ENCODE measurements at places on chromosomes 7 and 10.

GRCh38 chr7:132441935-132442334 lies 134.3 kb downstream of the PLXNA4 start:
- DNase-seq, result no peak

GRCh38 chr10:67550046-67550445 lies 145.9 kb downstream of the CTNNA3 start:
- no peak for DNase-seq

DNA sequence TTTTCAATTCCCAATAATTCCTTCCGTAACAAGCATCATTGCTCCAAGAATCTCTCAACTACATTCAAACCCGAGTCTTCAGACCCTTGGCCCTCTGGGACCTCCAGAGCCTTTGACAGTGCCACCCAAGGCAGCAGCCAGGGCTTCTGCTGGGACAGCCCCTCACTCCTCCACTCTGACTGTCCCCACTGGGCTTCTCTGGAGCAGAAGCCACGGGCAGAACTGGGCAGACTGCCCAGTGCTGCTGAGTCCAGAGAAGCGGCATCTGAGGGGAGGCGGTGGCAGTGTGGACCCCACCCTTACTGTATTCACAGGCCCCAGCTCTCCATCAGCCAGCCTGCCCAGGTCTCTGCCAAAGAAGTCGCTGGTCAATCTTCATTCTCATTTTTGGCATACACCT lies 8.8 kb downstream of the CYREN start:
- DNase-seq, result no peak

DNA sequence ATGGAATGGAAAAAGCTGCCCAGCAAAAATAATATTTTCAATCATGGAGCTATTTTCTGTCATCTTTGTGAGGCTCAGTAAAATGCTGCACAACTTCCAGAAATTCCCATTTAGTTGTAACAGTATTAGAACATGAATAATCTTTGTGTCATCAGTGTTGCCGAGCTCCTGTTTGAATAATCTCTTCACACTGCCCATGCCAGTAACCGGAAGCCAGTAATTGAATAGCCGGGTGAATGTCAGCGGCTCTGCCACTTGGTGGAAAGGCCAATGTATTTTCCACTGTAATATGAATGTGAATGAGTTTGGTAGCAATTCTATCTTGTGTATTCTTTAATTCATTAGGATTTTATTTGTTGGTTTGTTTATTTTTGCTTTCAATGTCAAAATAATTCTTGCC lies 172.5 kb upstream of the INSYN2A start:
- DNase-seq, result no peak

DNA sequence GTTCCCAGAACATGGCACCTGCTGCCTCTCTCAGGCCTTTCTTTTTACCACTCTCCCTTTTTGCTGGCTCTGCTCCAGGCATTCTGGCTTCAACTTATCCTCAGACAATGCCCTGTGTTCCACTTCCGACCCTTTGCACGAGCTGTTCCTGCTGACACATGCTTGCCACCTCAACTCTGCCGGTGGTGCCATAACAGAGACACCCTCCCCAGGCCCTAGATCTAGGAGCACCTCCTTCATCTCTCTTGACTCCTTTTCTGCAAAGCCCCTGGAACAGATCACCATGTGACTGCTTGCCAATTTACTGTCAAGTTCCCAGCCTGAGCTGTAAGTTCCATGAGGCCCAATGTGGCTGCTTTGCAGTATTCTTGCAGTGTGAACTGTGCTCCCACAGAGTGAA lies 256.0 kb upstream of the MKI67 start:
- DNase-seq, result no peak

- DNase-seq, result no peak
Measured at GRCh38 chr7:36984710-36985312, 260.5 kb upstream of the AOAH start.

DNA sequence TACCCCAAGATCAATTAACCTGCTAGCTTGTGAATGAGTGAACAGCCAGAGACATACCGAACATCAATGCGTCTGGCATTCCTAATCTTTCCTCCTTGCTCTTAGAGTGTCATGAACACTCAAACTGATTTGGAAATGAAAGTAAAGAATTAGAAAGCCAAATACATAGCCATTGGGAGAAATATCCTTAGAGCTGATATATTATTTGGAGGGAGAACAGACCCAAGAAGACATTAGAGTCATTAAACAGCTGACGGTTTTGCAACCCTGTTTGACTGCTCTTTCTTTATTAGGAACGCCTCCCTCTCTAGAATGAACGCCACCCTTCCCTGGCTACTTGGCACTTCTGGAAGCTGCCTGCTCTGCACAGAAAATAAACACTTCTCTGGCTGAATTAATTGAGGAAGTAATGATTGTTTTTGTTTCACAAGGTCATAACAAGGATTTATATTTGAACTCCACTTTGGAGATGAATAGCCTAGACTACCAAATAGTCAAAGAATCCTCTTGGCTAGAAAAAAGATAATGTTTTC lies 42.8 kb downstream of the CTTNBP2 start:
- DNase-seq, result no peak

DNA sequence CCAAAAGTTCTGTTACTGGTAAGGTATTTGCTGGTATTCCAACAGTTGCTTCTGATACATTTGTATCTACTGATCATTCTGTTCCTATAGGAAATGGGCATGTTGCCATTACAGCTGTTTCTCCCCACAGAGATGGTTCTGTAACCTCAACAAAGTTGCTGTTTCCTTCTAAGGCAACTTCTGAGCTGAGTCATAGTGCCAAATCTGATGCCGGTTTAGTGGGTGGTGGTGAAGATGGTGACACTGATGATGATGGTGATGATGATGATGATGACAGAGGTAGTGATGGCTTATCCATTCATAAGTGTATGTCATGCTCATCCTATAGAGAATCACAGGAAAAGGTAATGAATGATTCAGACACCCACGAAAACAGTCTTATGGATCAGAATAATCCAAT lies 131.0 kb downstream of the AASS start:
- DNase-seq, result no peak

DNA sequence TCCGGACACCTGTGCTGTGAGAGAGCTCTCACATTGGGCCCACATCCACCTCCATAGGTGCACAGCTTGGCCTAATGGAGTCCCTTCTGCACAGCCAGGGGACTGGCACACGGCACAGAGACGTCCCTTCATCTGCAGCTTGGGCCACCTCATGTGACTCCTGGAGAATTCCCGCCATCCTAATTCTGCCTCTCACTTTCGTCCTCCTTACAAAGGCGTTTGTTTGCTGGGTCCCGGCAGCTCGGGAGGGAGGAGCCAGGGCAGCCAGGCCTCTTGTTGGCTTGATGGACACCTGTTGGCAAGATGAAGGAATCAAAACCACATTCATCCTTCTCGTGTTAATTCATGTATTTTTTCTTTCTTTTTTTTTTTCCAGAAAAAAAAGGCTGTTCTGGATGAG lies 30.7 kb upstream of the TTYH3 start:
- DNase-seq, result no peak

DNA sequence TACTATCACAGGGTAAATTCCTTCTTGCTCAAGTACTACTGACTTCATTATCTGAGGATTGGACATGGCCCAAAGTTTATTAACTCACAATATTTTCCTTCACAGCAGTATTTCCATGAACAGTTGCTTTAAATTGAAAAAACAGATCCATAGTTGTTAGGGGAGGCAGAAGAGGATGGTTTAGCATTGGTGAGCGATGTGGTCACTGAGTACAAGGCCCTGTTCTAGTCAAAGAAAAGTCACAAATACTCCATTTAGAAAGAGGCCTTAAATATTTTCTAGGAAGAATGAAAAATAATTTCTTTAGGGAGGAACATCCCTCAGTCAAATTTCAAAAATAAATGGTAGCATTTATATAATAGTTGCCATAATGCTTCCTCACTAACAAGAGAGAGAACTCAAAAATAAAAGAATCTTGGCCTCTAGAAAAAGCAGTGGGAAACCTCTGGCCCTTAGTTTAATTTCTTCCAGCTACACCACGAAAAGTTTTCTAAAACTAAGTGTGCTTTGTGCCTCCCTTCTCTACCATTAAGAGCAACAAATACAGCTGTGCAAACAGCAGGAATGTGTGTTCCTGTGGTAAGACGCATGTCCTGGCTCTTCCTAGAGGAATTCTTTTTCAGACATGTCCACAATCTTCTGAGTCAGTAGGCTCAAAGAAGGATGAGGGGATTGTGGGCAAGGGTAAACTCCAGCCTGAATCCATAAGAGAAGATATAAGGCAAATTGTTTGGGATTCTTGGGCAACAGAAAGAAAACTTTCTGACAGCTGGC lies 105.7 kb downstream of the HOXA1 start:
- no peak for DNase-seq

- DNase-seq, result no peak
Measured at GRCh38 chr7:66170309-66171231, 34.6 kb upstream of the TPST1 start.

DNA sequence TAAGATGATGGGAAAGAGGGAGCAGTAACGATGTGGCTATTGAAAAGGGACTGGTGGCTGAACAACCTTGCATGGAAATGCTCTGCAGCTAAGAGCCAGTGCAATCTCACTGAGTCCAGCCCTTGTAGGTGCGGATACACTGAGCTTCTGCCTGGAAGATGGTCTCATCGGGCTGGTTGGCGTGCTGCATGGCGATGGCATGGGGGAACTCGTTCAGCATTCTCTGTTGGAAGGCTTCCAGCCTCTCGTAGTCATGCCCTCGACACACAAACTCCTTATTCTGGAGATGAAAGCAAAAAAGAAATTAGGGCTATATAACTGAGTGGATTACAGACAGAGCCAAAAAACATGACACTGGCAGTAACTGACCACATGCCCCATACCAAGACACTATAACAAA lies 197.8 kb upstream of the IMMP2L start:
- DNase-seq, result no peak

GRCh38 chr7:90594751-90595317 lies 1.3 kb upstream of the CDK14 start:
- DNase-seq, result no peak

DNA sequence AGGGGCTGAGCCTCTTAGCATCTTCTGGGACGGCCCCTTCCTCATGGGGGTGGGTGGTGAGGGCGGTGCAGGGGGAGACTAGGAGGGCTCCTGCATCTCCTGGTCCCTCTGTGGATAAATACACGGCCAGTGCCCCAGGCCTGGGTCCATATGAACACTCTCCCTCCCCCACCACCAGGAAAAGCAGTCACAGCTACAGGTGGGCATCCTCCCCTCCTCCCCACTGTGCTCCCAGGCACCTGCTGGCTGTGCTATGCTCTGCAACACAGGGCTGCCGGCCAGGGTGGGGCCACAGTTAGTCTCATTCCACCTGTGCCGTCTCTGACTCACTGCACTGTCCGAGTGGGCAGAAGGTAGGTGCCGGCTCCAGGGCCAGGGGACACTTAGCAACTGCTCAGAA lies 87.3 kb upstream of the INSIG1 start:
- no peak for DNase-seq

- no peak for DNase-seq
Measured at GRCh38 chr7:66758950-66759628, 18.6 kb downstream of the RABGEF1 start.

DNA sequence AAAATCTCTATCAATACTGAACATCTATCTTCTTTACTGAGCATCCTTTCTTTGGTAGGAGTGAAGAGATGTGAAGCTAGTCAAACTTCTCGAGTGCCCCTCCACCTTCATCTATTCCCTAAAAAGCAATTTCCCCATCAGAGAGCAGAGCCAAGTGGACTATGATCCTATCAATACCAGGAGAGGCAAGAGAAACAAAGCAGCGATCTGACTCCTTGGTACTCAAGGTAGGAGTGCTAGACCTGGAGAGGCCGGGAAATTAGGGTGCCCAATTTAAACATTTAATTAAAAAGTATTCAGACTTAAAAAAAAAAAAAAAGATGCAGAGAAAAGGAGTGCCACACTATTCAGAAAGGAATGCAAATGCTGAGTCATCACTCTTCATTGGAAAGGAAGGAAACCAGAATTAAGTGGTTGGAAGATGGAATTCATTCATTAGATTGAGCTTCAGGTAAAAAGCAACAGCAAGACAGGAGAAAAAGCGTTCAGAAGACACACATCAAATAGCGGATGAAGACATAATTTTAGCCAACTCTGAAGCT lies 1.6 kb downstream of the TIAL1 start:
- no peak for DNase-seq

Data from activated T-cell treated with anti-CD3 and anti-CD28 coated beads, Interleukin-2, amount 50 U/mL, for 1 hour (primary cell).